Uterus (tissue), 4 donors: ENCODE measurements at places on chromosomes 1 and 21. TPM values are rescaled to one million over a fixed set of nuclear protein-coding genes. Genes with fewer than 3 reads are reported as not detected.

Gene EGLN1
- 65.1 TPM for total RNA-seq

Gene IGSF9
- total RNA-seq, result 0.29 TPM

Gene FABP3
- 28.2 TPM for total RNA-seq

Gene TDRD10
- total RNA-seq, result 1.3 TPM

Gene DIRAS3
- 3.7 TPM for total RNA-seq

Gene LCE1B
- total RNA-seq, result not detected

Gene ELAVL4
- not detected for total RNA-seq

Gene LRRC53
- total RNA-seq, result not detected

Gene RNU1-3
- total RNA-seq, result under 0.01 TPM

Gene LAMC2
- total RNA-seq, result 17.4 TPM

Gene H6PD
- 28.4 TPM for total RNA-seq

- H3K36me3 ChIP-seq, result no peaks in the 10 kb centered on the region
- no peak overlapping the region for H3K27ac ChIP-seq
- no peaks in the 10 kb centered on the region for H3K4me1 ChIP-seq
Observed at GRCh38 chr1:160708118-160708517, 3.5 kb downstream of the CD48 start.

DNA sequence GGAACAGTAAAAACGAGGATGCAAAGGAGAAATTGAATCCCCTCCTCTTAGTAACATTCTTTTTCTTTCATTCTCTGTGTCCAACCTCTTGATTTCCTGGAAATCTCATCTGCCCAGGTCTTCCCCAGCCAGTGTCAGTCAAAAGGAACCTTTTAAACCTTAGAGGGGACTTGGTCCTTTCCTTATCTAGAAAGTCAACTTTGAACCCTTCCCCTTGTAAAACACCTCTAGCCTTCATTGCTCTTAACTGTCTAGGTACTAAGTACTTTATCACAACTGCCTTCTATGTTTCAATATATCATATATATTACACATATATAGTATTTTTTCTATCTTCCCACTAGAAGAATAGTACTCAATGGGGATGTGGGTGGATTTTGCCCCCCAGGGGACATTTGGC is 282.1 kb downstream of the NTNG1 start:
- H3K4me1 ChIP-seq, result no peaks in the 10 kb centered on the region
- DNase-seq, result no peak
- H3K27me3 ChIP-seq, result no peaks in the 10 kb centered on the region
- H3K4me3 ChIP-seq, result no peak overlapping the region
- no peaks in the 10 kb centered on the region for H3K36me3 ChIP-seq

GRCh38 chr21:28391938-28392849 is 600.5 kb downstream of the LTN1 start:
- H3K27ac ChIP-seq, result no peak overlapping the region
- H3K4me3 ChIP-seq, result no peak overlapping the region
- H3K27me3 ChIP-seq, result no peaks in the 10 kb centered on the region
- no peaks in the 10 kb centered on the region for H3K36me3 ChIP-seq
- no peaks in the 10 kb centered on the region for H3K4me1 ChIP-seq

- no peaks in the 10 kb centered on the region for H3K36me3 ChIP-seq
- no peak overlapping the region for H3K4me3 ChIP-seq
- DNase-seq, result no peak
Observed at GRCh38 chr1:174535207-174535606, 87.4 kb downstream of the GPR52 start.

GRCh38 chr1:201026836-201027235 is 3.3 kb upstream of the KIF21B start:
- H3K4me3 ChIP-seq, result no peak overlapping the region
- H3K27ac ChIP-seq, result peak overlapping the region; percentile 21
- peaks cover 10% of the 10 kb centered on the region for H3K4me1 ChIP-seq
- no peak for DNase-seq
- no peaks in the 10 kb centered on the region for H3K36me3 ChIP-seq
- H3K27me3 ChIP-seq, result no peaks in the 10 kb centered on the region

DNA sequence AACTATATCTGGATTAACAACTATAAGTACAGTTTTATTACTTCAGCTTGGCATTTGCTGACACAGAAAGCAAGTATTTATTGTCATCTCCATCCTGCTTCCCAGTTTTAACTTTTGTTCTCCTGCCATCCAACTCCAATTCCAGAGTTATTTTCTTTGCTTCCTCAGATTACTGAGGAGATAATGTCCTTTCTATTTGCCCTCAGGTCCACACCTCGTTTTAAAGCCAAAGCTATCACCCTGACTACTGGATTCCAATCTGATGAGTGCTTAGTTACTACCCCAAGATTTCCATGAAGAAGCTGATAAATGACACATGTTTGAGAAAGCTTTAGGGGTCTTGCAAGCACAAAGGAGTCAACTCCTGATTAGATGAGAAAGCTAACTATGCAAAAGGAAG is 25.2 kb downstream of the ACKR1 start:
- H3K27ac ChIP-seq, result no peak overlapping the region
- no peaks in the 10 kb centered on the region for H3K27me3 ChIP-seq
- no peaks in the 10 kb centered on the region for H3K36me3 ChIP-seq
- H3K4me3 ChIP-seq, result no peak overlapping the region
- DNase-seq, result no peak

- no peak overlapping the region for H3K4me3 ChIP-seq
- H3K4me1 ChIP-seq, result peaks cover 6% of the 10 kb centered on the region
- H3K27me3 ChIP-seq, result no peaks in the 10 kb centered on the region
- H3K27ac ChIP-seq, result no peak overlapping the region
- H3K36me3 ChIP-seq, result no peaks in the 10 kb centered on the region
- DNase-seq, result no peak
Observed at GRCh38 chr1:67952071-67952470, 98.4 kb downstream of the DIRAS3 start.

GRCh38 chr1:202189001-202189790 is 4.4 kb upstream of the LGR6 start:
- peak; percentile 63 for DNase-seq
- H3K27me3 ChIP-seq, result no peaks in the 10 kb centered on the region
- H3K4me1 ChIP-seq, result no peaks in the 10 kb centered on the region

DNA sequence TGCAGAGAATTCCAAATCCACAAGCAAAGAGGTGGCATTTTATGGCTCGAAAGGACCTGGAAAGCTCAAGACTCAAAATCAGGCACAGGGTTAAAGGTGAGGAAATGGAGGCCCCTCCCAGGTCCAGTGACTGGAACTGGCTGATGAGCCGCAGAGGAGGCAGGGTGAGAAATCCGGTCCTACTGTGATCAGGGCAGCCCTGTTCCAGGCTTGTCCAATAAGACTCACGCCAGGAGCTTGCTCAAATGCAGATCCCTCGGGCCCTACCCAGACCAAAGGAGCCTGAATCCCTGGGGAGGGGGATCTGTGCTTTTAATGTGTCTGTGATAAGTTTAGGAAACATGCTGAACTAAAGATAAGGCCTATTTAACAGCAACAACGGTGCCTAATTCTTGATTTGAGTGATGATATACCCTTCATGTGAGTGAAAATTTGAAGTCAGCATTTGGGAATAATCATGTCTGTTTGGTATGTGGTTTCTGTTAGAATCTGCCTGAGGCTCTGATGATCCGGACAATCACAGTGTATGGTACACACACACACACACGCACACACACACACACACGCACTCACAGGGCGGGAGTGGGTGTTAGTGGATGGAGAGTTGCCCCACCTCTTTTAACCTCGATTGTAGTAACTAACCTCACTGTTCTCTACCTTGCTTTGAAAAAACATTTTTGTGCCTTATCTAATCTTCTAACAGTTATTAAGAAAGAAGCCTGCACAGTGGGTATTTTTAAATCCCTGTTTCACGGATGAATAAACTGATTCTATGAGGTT is 54.1 kb upstream of the LYST start:
- H3K4me1 ChIP-seq, result peaks cover 4% of the 10 kb centered on the region
- no peaks in the 10 kb centered on the region for H3K36me3 ChIP-seq
- H3K27me3 ChIP-seq, result no peaks in the 10 kb centered on the region
- no peak overlapping the region for H3K27ac ChIP-seq
- H3K4me3 ChIP-seq, result no peak overlapping the region

GRCh38 chr1:224745924-224746323 is 129.8 kb downstream of the CNIH3 start:
- no peak overlapping the region for H3K27ac ChIP-seq
- H3K4me1 ChIP-seq, result no peaks in the 10 kb centered on the region
- H3K4me3 ChIP-seq, result no peak overlapping the region
- DNase-seq, result no peak
- H3K27me3 ChIP-seq, result no peaks in the 10 kb centered on the region
- no peaks in the 10 kb centered on the region for H3K36me3 ChIP-seq

GRCh38 chr1:3931007-3931912 is 31.2 kb upstream of the C1orf174 start:
- no peak for DNase-seq
- no peak overlapping the region for H3K4me3 ChIP-seq
- no peaks in the 10 kb centered on the region for H3K4me1 ChIP-seq
- H3K36me3 ChIP-seq, result no peaks in the 10 kb centered on the region
- H3K27ac ChIP-seq, result no peak overlapping the region
- H3K27me3 ChIP-seq, result no peaks in the 10 kb centered on the region

DNA sequence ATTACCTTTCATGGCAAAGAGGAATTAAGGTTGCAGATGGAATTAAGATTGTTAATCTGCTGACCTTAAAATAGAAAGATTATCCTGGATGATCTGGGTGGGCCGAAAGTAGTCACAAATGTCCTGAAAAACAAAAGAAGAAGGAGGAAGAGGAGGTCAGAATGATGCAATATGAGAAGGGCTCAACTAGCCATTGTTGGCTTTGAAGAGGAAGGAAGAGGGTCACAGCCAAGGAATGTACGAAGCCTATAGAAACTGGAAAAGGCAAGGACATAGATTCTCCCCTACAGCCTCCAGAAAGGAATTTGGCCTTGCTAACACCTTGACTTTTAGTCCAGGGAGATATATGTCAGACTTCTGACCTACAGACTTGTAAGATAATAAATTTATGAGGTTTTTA is 39.4 kb upstream of the FMOD start:
- no peaks in the 10 kb centered on the region for H3K36me3 ChIP-seq
- H3K4me1 ChIP-seq, result no peaks in the 10 kb centered on the region
- no peak overlapping the region for H3K27ac ChIP-seq
- DNase-seq, result no peak

DNA sequence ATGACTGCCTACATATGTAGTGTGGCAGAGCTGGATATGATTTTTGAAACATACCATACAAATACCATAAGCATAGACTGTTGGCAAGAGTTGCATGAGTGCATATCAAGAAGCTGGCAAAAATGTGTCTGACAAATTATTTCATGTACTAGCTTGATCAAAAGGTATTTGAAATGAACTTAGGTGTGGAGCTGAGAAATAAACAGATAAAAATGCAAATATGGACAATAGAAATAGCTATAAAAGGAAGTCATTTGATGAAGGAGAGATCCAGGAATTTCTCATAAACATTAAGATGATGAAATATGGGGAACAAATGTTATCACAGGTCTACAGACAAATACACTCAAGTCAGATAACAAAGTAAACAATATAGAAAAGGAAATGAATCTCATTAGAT is 609.1 kb downstream of the PTPRC start:
- no peaks in the 10 kb centered on the region for H3K27me3 ChIP-seq
- H3K4me3 ChIP-seq, result no peak overlapping the region
- no peaks in the 10 kb centered on the region for H3K4me1 ChIP-seq
- no peak overlapping the region for H3K27ac ChIP-seq
- H3K36me3 ChIP-seq, result no peaks in the 10 kb centered on the region

GRCh38 chr1:223363856-223364684 is at the start of gene SUSD4:
TSS of gene SUSD4 (minus strand) at chr1:223364176. CDS start at chr1:223363425, 751 bp downstream.
- peaks cover 15% of the 10 kb centered on the region for H3K4me1 ChIP-seq
- no peaks in the 10 kb centered on the region for H3K36me3 ChIP-seq
- H3K27ac ChIP-seq, result no peak within 1 kb of the TSS
- peak within 1 kb of the TSS; percentile 49 for H3K4me3 ChIP-seq
- DNase-seq, result no peak

DNA sequence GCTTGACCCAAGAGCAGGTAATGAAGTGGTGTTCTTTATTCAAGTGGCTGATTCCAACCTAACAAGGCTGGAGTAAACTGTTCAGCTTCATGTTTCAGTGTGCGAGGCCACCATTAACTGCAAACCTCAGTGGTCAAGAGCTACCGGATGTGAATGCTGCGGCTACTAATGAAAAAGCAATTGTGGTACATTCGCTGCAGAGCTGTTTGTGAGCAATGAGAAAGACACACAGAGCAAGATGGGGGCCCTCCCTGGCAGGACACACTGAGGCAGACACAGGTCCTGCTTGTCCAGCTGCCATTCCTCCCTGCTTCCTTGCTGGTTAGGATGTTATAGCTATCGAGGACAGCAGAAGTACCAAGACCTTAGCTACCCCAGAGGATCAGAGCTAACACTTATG is 26.1 kb downstream of the SYF2 start:
- H3K4me3 ChIP-seq, result no peak overlapping the region
- H3K36me3 ChIP-seq, result no peaks in the 10 kb centered on the region
- H3K27ac ChIP-seq, result no peak overlapping the region
- no peaks in the 10 kb centered on the region for H3K27me3 ChIP-seq
- H3K4me1 ChIP-seq, result no peaks in the 10 kb centered on the region

- H3K27ac ChIP-seq, result peak overlapping the region; percentile 93
- no peaks in the 10 kb centered on the region for H3K27me3 ChIP-seq
- peaks cover 12% of the 10 kb centered on the region for H3K4me1 ChIP-seq
- peak; percentile 73 for DNase-seq
- no peak overlapping the region for H3K4me3 ChIP-seq
Observed at GRCh38 chr1:25566730-25567341, 23.4 kb downstream of the LDLRAP1 start.

DNA sequence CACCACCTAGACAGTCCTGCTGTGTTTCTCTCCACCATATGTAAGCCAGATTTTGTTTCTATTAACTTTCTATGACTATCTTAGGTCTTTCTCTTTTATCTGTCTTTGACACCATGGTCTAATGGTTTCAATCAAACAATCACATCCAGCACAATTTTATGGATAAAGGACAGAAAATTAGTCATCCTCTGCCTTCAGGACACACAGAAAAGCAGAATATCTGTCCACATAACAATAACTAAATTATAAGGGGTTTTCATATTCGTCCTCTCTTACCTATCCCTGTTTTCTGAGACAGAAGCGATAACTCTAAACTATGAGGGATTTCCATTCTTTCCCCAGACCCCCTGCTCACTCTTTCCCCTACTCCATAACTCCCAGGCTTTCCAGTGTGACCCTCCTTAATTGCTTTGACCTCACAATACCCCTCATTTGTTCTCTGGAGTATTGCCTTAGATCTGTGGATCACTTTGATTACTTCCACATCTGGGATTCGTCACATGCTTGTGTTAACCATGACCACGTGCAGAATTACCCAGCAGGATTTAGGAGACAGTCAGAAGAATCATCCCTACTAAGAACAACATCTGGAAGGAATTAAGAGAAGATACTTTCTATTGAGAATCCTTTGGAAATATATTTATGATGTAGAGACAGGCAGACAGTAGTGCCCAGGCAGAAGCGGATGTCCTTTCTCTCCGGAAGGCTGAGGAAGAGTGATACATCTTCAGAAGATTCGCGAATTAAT is 108.2 kb upstream of the GREM2 start:
- no peak for DNase-seq
- H3K27ac ChIP-seq, result peak overlapping the region; percentile 37
- H3K4me3 ChIP-seq, result no peak overlapping the region
- H3K27me3 ChIP-seq, result no peaks in the 10 kb centered on the region
- no peaks in the 10 kb centered on the region for H3K4me1 ChIP-seq

DNA sequence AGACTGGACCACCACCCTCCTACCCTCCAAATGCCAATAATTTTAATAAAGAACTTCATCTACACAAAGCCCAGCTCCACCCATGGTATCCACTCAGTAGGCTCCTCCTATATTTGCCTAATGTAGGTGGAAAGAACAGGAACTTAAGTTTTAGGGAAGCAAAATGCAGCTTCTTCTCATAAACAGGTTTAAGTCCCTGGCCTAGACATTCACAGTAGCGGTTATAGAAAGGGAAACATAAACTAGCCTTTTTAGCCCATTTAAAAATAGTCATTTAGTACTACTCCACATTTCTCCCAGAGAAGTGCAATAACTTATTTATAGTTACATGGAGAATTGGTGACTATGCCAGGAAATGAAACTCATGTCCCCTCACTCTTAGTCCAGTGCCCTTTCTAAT is 56.6 kb upstream of the CPLANE2 start:
- H3K4me1 ChIP-seq, result no peaks in the 10 kb centered on the region
- no peak overlapping the region for H3K27ac ChIP-seq
- DNase-seq, result no peak
- no peaks in the 10 kb centered on the region for H3K36me3 ChIP-seq
- H3K27me3 ChIP-seq, result no peaks in the 10 kb centered on the region
